CD4-positive, alpha-beta T cell treated with Interleukin-6 at 100 ng/mL for 8 hours (primary cell): ENCODE measurements at places on chromosomes 11 and 22.

GRCh38 chr22:49723478-49724029 is 104.1 kb downstream of the BRD1 start:
- no peak for DNase-seq

DNA sequence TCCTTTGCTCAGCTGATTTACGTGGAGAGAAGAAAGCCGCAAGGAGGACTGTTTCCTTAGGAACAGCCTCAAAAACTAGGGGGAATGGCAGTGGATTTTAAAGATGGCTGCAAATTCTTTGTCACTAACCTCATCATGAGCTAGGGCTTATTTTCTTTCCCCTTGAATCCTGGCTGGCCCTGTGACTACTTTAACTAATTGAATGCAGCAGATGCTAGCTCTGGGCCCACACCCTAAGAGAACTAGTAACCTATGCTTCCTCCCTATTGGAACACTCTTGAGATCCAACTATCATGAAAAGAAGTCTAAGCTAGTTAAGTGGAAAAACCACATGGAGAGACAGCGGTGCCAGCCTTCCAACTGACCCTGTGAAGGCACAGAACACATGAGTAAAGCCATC is 421.3 kb upstream of the NARS2 start:
- no peak for DNase-seq

- no peak for DNase-seq
These were observed 28.4 kb upstream of the PANX1 start for GRCh38 chr11:94100253-94100652.

DNA sequence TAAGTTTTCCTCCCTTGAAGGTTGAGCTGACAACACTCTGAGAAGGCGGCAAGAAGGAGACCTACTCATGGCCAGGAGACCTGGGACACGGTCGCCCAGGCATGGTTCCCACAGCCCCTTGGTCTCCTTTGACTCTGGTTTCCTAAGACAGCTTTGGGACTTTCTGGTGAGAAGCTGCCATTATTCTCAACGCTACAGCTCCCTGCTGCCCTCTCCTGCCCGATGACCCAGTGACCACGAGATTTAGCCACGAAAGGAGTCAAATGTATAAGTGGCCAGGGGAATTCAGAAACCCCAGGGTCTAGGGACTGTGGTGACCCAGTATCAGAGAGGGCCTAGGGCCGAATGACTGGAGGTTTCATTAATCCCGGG is 699 bp upstream of the SDF2L1 start:
- DNase-seq = no peak

DNA sequence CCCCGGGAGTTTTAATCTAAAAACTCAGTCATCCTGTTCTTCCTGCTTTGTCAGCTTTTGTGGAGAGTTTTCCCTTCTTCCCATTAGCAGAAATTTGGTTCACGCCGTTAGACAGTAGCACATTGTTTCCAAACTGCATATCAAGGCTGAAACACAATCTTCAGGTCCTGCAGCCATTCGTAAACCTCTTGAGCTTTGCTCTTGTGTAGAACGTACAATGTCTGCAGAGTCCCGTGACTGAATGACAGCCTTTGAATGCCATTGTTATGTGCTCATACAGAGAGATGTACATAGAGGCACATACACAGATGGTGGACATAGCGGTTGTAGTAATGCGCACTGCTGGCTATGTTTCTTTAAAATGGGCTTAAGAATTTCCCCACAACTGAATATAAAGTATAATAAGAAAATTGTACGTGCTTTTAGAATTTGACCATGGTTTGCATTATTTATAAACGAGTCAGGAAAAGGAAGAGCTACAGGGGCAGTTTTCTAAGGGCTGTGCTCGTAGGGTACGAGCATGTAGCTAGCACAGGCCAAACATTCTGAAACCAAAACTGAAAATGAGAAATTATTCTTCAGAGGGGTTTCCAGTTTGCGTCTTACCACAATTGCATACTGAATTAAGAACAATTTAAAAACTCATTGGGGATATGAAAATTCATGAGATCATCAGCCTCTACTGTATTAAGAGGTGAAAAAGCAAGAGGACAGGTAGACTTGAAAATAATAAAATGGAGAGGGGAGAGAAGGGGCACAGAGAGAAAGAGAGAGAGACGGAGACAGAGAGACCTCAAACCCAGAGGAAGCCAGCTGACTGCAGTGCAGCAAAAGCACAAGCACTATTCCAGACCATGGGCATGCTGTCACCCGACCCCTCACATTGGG is 310.1 kb downstream of the CADM1 start:
- no peak for DNase-seq
